ENCODE measurements at places on chromosomes 2 and 18.
A peak's percentile ranks its signal among the peaks of the same experiment; 100 is the strongest.

GRCh38 chr2:136131961-136132824, 14.2 kb upstream of the CXCR4 start:
- no peak for DNase-seq

- DNase-seq = no peak
Measured at GRCh38 chr2:105309147-105309545, 20.4 kb downstream of the TGFBRAP1 start.

DNA sequence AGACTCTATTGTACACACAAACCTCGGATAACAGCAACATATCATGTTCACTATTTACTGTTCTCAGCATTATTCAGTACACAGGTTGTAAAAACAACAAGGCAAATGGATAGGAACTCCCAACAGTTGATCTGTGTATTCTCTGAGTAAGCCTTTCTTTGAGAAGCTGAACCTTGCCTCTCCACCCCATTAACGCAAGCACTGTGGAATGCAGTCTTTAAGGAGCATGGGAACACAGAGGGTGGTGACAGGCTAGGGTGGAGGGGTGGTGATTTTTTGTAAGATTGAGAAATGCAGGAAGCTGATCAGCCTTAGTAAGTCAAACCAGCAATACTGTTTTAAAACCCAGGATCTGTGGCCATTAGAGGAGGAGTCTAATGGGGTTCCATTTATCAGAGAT, 19.6 kb upstream of the SERPINB11 start:
- no peak for DNase-seq

DNA sequence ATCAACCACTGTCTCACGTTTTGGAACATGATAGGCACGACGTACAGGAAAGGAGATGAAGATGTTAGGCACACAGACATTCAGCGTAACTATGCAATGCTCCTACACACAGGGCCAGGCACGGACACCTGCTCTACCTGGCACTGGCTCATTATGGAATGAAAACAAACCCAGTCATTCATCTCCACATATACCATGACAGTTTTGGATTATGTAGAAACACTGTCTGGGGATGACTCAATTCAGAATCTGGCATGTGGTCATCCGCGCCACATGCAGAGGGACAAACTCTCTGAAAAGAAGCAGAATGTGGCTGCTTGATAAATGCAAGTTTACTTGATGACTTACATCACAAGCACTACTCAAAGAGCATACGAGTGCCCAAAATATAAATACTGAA, 29.5 kb upstream of the NFU1 start:
- no peak for DNase-seq

- no peak for DNase-seq
Measured at GRCh38 chr2:207969249-207969648, 56.1 kb downstream of the PLEKHM3 start.

DNA sequence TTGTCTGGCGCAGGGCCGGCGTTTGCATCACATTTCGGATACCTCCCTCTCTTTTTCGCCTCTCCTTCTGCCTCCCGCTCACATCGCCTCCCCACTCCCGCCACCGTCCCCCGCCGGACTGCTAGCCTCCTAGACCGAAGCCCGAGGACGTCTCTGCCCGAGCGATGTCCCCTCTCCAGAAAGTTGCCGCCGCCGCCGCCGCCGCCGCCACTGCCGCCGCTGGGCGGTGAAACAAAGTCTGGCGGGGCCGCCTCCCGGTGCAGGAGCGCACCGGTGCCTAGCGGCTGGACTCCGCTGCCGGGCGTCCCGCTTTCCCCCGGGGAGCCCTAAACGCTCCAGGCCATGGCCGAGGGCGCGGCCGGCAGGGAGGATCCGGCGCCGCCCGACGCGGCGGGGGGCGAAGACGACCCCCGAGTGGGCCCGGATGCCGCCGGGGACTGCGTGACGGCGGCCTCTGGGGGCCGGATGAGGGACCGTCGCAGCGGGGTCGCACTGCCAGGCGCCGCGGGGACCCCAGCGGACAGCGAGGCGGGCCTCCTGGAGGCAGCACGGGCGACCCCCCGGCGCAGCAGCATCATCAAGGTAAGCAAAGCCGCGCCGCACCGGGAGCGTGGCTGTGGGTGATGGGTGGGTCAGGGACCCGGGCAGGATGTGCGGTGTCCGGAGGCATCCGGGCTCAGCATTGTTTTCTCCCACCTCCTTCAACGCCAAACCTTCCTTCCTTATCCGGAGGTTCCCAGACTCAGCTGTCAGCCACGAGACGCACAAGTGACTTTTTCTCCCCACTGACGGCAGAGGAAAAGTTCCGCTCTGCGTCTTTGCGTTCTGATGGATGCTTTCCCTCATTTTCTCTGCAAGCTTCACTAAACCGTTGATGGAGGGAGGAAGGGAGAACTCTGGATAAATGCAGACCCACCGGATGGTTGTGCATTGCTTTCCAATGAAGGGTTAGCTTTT, 643 bp downstream of the PLCL1 start:
- DNase-seq = no peak

DNA sequence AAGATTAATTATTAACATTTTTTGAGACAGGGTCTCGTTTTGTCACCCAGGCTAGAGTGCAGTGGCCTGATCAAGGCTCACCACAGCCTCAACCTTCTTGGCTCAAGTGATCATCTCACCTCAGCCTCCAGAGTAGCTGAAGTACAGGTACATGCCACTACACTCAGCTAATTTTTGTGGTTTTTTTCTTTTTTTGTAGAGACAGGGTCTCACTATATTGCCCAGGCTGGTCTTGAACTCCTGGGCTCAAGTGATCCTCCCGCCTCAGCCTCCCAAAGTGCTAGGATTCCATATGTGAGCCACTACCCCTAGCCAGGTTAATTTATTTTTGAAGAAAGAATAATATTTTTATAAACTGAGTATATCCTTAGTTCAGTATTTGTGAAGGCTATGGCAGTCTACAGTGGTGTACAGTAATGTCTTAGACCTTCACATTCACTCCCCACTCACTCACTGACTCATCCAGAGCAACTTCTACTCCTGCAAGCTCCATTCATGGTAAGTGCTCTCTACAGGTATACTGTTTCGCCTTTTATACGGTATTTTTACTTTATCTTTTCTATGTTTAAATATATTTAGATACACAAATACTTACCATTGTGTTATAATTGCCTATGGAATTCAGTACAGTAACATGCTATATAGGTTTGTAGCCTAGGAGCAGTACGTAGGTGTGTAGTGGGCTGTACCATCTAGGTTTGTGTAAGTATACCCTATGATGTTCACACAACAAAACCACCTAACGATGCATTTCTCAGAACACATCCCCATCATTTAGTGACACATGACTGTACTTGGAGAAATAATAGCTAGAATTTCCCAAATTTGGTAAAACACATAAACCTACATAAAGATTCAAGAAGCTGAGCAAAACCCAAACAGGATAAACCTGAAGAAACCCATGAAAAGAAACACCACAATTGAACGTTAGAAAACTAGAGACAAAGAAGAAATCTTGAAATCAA, 38.6 kb downstream of the MGAT4A start:
- DNase-seq = no peak

- no peak for DNase-seq
Measured at GRCh38 chr2:157735532-157735931, 106.9 kb upstream of the ACVR1C start.

DNA sequence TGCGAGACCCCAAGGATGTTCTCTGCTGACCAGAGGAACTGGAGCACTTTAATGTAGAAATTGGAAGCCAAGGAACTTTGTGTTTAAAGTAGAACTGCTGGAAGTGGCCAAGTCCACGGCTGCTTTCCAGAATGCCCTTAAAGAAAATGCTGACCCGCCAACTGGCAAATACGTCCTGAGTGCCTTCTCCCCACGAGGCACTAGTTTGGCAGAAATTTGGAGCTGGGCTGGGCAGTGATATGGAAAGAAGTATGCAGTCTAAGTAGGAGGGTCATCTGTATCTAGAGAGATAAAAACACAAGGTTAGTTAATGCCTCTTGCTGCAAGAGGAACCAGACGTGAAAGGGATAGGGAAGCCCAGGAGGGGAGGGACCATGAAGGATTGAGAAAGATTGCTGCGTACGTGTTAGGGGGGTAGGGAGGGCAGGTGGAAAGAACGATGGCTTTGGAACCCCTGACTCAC, 59.3 kb upstream of the RFX8 start:
- no peak for DNase-seq

DNA sequence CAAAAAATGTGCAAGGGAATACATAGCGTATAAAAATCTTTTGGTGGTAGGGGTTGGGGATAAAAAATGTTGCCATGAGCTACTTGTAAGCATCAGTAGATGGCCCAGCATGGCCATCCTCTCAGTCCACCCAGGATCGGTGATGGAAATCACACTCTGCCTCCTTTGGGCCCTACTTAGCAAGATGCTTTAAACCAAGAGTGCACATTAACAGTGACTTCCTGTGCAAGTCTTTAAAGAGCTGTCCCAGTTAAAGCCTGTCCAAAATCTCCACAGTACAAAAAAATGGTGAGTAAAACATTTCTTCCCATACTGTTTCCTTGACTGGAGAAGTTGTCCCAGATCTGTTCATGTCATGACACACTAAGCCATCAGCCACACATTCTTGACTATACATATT, 18.0 kb downstream of the ANKRD44 start:
- DNase-seq = no peak

DNA sequence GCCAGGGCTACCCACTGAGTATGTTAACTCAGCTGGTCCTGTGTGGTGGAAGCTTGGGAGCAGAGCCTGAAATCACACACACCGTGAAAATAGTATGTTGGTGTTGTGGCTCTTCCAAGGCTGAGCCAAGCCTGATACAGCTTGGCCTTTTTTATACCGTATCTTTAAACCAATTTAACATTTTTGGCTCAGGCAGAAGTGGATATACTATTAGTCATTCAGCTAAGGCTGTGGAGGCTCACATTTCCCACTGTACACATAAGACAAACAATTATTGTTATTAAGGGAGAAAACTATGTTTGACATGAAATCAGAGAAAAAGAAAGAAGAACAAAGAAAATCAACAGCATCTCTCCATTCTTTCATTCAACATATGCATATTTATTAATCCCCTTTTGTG, 159.0 kb downstream of the BCL11A start:
- no peak for DNase-seq

DNA sequence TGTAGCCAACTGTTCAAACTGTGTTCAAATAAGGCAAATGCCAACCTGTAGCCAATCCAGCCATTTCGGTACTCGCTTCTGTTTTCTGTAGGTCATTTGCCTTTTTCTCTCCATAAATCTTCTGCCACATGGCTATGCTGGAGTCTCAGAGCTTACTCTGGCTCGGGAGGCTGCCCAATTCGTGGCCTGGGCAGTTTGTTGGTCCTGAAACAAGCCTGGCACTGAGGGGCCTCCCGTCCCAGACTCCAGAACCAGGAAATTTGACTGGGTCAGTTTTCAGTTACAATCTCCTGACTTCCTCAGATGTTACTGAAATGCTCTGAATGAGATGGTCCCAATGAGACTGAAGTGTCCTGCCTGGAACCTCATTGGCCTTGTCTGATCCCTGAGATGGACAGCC, 120.8 kb upstream of the NPAS2 start:
- no peak for DNase-seq

GRCh38 chr18:5476961-5477800, 66.6 kb downstream of the EPB41L3 start:
- DNase-seq = peak; percentile 65

GRCh38 chr2:217836901-217837491, 165.8 kb downstream of the TNS1 start:
- DNase-seq = no peak

DNA sequence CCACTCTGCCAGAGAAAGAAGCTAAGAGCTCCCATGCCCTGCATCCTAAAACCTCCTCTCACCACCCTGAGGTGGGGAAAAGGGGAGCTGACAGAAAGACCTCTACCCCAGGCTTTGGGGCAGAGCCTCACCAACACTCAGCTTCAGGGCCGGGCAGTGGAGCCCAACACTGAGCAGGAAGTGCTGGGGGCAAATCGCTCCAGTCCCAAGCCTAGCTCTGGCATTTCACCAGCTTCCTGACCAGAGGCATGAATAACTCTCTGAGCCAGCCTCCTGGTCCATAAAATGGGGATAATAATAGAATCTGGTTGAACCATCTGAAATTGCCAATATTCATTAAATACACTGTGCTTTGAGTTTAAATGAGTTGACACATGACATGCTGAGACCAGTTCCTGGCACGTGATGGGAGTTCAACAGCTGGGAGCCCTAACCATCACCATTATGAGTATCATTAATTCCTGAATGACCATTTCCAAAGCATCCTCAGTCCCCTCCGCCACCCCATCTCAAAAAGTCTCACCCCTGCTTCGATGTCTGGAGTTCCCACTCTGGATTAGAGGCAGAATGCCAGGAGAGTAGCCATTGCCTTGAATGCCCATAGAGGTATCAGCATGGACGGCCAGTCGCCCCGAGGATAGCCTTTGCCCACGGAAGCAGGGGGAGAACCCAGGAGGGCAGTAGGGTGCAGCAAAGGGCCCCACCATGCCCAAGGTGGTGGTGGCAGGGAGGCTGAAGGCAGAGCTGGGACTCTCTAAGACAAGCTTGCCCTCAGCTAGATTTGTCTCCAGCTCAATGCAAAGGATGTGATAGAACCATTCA, 153.4 kb downstream of the TNS1 start:
- no peak for DNase-seq

DNA sequence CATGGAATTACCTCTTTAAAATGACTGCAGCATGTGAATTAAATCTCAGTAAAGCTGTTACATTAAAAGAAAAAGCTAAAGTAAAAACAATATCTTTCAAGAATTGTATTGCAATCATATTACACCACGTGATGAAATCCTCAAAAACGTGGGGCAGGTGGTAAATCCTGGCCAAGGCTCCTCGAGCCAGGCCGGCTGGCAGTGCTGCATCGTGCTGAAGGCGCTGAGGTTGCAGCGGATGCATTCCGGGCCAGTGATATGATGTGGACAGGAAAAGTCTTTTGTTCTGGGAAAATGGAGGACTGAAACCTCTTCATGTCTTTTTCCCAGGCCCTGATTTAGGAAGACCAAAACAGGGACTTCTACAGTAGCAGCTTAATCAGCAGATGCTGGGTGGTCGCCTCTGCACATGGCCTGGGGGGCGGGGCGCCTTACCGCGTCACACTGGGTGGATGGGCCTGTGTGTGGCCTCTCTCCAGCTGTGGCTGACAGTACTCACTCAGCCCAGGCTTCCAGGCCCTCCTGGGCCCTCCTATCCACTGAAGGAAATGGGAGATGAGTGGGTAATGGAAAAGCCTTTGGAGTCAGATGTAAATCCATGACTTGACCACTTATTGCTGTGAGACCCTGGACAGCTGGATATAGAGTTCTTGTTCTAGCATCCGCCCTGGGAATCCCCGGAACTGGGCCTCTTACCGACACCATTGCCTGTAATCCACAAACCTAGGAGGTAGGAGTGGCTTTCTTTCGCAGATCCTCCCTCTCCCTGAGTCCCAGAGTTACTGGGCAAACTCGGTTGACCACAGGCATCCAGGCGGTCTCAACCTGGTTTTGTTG, 45.1 kb downstream of the PROC start:
- DNase-seq = no peak

- DNase-seq = no peak
Measured at GRCh38 chr2:67083951-67084350, 313.2 kb upstream of the ETAA1 start.

- no peak for DNase-seq
Measured at GRCh38 chr2:69539549-69539908, 102.3 kb upstream of the NFU1 start.

GRCh38 chr2:12178289-12179080, 432.1 kb downstream of the LPIN1 start:
- DNase-seq = no peak

GRCh38 chr18:8001711-8002301, 434.7 kb downstream of the PTPRM start:
- no peak for DNase-seq

All from NCI-H1930 (cell line).